ENCODE measurements at places on chromosomes 12 and 14.
A peak's percentile ranks its signal among the peaks of the same experiment; 100 is the strongest.

DNA sequence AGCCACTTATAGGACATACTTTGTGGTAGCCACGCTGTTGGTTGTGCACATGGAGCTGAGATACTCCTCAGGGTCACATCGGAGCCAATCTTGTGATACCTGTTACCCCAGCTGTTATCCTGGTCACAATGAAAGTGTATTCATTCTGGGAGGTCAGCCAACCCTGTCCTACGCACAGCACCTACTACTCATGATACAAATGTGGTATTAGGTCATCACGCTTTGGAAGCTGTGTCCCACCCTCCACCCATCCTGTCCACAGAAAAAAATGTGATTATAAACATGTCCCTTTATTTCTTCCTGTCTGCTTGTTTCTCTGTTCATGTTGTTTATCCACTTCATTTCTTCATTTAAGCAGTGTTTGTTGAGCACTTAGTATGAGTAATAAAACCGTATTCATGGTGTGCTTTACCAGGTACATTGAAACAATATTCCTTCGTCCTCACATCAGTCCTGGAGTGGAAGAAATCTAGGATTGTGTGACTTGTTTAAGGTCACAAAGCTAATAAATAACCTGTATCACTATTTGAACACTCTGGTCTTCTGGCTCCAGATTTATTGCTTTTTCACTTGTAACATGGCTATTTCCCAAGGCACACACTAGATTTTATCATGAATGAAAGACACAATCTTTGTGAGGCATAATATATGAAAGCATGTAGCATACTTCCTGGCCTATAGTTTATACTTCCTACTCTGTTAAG lies 73.1 kb downstream of the DERA start:
- no peak for DNase-seq

- peak; percentile 57 for DNase-seq
Observed at GRCh38 chr14:68824517-68825347, 31.9 kb upstream of the ZFP36L1 start.

- DNase-seq: no peak
Observed at GRCh38 chr12:109687250-109687649, 26.4 kb upstream of the FAM222A start.

GRCh38 chr12:52977170-52977569 lies 28.3 kb downstream of the KRT18 start:
- no peak for DNase-seq

GRCh38 chr12:132723764-132724140 lies 13.1 kb downstream of the PGAM5 start:
- no peak for DNase-seq

DNA sequence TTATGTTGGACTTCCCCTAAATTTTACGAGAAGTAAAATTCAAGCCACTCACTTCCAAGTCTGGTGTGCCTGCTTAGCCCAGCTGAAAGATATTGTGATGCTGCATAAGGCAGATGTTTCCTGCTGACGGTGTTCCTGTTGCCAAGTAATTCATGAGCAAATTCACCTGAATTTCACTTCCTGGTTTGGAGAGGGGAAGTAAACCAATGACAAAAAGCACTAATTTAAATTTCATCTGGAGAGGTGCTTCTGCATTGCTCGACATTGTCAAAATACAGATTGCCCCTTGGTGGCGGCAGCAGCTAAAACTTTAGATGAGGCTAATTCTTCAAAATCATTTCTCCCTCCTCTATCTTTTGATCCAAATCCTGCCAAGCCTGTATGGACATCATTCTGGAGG lies 281.1 kb downstream of the AACS start:
- peak; percentile 11 for DNase-seq

DNA sequence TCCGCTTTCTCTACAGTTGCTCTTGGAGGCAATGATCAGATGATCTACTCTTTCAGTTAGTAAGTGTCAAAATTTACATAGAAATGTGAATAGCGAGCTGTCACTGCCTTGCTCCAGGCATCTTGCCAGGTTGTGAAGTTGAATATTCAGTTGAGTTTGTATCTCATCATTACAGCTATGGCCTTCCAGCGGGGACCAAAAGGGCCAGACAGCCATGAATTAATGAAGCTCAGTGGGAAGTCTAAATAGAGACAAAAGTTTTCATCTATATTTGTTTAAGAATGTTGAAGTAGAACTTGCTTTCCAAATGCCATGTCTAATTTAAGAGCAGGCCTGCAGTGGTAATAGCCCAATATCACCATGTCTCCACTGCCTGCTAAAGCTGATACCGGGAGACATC lies 387.8 kb downstream of the FLRT2 start:
- no peak for DNase-seq

DNA sequence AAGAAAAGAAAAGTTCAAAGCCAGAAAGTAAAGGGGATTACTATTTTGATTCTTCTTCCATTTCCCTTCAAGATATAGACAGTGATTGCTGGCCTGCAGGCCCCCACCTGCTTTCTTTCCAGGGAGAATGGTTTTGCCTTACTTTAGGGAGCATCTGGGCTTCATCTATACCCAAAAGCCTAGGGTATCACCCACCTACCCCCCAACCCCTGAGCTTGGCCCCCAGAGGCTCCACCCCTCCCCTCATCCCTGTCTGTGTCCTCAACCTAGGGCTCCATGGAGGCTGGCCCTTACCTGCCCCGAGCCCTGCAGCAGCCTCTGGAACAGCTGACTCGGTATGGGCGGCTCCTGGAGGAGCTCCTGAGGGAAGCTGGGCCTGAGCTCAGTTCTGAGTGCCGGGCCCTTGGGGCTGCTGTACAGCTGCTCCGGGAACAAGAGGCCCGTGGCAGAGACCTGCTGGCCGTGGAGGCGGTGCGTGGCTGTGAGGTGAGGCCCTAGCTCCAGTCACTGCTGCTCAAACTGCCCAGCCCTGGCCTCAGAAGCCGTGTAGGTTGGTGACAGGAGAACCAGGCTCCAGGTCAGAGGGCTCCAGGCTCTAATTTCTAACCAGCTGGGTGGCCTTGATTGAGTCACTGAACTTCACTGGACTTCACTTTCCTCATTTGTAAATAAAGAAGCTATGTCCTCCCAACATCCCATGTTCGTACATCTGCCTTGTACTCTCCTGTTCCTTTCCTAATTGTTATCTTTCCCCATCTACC lies 13.6 kb downstream of the ARHGEF40 start:
- DNase-seq: no peak

- DNase-seq: no peak
Observed at GRCh38 chr14:70942342-70942706, 35.1 kb downstream of the PCNX1 start.

DNA sequence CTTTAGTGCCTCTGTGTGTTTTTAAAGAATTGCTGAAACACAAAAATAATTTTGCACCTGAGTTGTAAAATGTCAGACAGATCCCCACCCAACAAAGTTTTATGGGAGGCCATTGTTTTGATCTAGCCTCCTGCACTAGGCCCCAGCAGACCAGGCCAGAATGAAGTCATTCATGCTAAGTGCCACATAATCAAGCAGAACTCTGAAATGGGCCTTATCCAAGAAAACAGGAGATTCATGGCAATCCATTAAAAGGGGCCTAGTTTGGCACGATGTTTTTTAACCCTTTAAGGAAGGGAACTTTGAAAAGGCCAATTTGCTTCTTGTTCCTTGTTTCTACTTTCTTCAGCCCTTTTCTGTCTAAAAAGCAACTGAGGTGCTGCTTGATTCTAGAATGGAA lies 260.9 kb downstream of the ITPR2 start:
- no peak for DNase-seq

DNA sequence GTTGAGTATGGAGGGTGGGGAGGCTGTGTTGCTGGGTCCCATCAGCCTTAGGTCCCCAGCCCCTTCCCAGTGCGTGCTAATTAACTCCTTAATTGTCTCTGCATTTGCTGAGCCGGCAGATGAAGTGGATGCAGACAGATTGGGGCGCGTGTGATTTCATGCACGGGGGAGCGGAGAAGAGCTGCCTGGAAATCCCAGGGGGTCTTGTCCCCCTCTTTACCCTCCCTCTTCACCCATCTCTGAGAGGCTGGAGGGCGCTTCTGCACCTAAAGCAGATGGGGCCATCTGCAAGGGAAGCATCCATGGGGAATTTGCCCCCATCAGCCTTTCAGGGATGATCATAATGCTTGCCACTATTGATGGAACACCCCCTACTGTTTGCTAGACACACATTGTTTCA lies 4.4 kb upstream of the ASIC1 start:
- DNase-seq: no peak

DNA sequence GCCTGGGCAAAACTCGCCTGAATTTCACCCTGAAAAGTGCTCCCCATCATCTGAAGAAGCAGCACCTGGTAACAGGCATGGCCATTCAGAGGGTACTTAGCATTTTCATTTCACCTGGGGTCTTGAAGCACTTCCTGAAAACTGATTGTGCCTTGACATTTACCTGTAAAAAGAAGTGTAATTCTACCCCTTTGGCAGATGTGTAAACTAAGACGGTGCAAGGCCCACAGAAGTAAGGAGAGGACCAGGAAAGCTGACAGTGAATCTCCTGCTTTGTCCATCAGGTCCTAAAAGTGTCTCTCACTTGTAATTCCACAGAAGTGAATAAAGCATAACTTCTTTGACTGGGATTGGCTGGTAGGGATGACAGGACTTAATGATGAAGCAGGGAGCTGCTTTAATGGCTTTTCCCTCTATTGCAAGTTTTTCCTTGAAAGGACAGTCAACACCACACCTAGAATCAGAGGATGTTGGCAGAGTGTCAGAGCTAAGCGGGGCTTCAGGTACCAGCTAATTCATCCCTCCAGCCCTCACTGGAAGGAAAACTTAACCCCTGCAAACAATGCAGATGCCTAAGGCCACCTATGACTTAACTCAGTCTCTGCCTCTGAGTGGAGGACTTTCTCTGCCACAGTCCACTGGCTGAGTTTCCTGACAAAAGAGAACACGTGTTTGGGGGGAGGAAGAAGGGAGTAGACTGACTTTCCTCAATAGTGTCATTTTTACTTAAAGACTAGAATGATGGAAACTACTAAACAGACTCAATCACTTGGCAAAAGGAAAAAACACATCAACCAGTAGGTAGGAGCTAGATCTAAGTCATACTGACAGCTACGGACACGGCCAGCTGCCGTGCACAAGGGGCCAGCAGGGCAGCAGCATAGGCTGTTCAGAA lies 74.7 kb downstream of the NUAK1 start:
- no peak for DNase-seq

GRCh38 chr14:43697003-43697402 lies 810.1 kb downstream of the FSCB start:
- DNase-seq: no peak

GRCh38 chr14:86723254-86723624 lies 1193.3 kb downstream of the FLRT2 start:
- DNase-seq: no peak

GRCh38 chr12:104718304-104718929 lies 239.7 kb downstream of the SLC41A2 start:
- DNase-seq: no peak

DNA sequence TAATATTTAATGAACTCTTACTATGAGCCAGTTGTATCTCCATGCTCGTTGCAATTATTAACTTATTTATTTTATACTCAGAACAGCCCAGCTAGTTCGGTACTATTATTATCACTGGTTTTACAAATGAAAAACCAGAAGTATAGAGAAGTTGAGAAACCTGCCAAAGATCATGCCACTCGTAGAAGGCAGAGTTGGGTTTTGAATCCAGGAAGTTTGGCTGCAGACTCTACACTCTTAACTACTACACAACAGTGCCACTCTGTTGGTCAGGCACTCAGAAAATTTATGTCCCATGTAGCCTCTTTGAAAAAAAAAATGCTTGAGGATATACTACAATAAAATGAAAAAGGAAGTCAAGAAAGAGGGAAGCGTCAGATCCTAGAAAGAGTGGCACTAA lies 71.5 kb upstream of the ARID2 start:
- peak; percentile 36 for DNase-seq

- no peak for DNase-seq
Observed at GRCh38 chr14:22526744-22527143, 62.3 kb downstream of the DAD1 start.

- peak; percentile 44 for DNase-seq
Observed at GRCh38 chr14:57486767-57487379, 6.8 kb downstream of the CCDC198 start.

DNA sequence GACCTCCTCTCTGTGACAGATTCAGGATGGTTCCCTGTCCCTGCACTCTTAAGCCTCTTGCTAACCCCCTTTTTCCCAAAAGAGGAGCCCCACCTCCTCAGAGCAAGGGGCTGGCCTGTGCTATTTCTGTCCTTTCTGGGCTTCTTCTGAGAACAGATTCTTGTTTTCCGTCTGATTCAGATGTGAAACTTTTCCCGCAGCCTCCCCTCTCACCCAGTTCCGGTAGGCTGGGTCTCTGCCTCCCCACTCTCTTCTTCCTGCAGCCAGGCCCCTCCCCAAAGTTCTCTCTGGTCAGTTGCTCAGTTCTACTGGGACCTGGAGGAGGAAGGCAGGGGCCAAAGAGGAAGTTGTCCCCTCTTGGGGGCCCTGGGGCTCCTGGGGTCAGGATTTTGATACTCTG lies 11.8 kb downstream of the PDE1B start:
- DNase-seq: peak; percentile 78

DNA sequence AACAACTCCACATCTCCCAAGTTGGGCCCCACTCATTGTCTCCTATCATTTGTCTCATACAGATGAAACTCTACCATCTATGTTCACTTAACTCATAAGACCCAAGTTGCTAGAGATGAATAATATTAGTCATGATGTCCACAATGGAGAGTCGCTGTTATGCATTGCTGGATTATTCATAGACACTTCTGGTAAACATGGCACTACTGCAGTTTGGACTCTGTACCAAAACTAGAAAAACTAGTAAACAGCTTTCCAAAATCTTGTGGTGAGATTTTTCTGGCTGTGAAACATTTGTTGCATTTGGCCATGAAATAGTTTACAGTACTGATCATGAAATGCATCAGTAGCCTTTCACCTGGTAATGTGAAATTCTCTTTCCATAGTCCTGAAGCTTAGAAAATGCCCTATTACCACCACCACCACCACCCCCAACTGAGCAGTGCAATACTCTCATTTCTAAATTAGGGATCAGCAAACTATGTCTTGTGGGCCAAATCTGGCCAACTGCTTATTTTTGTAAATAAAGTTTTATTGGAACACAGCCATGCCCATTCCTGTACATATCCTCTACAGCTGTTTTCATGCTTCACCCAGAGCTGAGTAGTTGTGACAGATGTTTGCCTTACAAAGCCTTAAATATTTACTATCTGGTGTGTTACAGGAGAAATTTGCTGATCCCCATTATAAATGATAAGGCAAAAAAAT lies 236.5 kb downstream of the DPF3 start:
- no peak for DNase-seq
